ENCODE measurements at places on chromosomes 7 and 10. TPM values are rescaled to one million over a fixed set of nuclear protein-coding genes. Genes with fewer than 3 reads are reported as not detected.

NCF1 gene
- 0.39 TPM for total RNA-seq

CAMK1D gene
- total RNA-seq, result 6.8 TPM

MAGI2 gene
- 0.17 TPM for total RNA-seq

IGF2BP3 gene
- 2.5 TPM for total RNA-seq

RPEL1 gene
- not detected for total RNA-seq

ZNF727 gene
- total RNA-seq, result 0.12 TPM

DNA sequence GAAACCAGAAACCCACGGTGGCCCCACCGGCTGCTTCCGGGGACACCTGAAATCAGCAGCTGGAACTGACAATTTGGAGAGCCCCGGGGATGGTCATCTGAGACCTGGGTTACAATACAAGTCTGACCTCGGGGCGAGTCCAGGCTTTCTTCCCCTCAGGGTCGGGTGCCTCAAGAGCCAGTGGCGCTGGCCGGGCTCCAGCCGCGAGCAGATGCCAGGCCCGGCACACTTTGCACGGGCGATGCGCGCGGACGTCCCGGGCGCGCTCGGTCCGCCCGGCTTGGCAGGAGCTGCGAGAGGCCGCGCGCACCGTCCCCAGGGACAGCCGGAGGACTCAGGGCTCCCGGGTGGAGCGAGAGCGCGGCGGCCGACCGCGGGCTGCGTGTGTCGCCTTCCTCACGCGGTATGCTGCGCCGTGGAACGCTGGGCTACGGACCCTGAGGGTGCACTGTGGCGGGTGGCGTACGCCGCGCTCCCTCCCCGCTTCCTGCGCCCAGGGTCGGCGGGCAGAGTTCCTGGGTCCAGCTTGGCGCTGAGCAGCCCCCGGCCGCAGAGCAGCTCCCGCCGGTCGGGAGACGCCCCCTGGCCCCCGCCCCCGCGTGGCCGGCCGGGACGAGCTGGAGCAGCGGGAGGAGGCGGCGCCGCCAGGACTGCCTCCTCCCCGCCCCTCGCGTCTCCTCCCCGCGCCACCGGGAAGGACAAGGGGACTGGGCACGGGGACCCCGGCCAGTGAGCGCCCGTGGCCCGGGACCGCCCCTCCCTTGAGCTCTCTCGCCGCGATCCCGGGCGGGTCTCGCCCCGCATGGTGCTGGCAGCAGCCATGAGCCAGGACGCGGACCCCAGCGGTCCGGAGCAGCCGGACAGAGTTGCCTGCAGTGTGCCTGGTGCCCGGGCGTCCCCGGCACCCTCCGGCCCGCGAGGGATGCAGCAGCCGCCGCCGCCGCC is at the start of gene RBM20:
Gene RBM20 (plus strand): TSS at position 684 of the 945 bp plus-strand sequence. CDS start 119 bp downstream, at position 803.
- H3K27me3 ChIP-seq, result peaks cover 66% of the 10 kb centered on the region
- peaks cover 6% of the 10 kb centered on the region for H3K36me3 ChIP-seq
- H3K4me1 ChIP-seq, result peaks cover 27% of the 10 kb centered on the region
- peak within 1 kb of the TSS; percentile 34 for H3K27ac ChIP-seq

DNA sequence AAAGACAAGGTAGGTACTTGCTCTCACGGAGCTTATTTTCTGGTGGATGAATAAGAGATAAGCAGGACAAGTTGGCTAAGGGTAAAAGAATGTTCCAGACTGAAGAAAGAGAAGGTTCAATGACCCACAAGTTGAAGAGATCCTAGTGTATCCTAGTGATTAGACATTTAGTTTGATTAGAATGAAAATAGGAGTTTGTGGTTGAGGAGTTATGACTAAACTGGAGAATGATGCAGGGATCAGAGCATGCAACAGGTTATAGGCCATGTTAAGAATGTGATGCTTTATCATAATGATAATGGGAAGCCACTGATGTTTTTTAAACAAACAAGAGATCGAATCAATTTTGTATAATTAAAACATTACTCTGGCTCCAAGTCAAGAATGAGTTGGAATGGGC is 357.2 kb downstream of the HPSE2 start:
- H3K27me3 ChIP-seq, result no peaks in the 10 kb centered on the region
- DNase-seq, result no peak
- H3K4me1 ChIP-seq, result no peaks in the 10 kb centered on the region
- H3K27ac ChIP-seq, result no peak overlapping the region
- no peak overlapping the region for H3K4me3 ChIP-seq
- no peaks in the 10 kb centered on the region for H3K36me3 ChIP-seq

DNA sequence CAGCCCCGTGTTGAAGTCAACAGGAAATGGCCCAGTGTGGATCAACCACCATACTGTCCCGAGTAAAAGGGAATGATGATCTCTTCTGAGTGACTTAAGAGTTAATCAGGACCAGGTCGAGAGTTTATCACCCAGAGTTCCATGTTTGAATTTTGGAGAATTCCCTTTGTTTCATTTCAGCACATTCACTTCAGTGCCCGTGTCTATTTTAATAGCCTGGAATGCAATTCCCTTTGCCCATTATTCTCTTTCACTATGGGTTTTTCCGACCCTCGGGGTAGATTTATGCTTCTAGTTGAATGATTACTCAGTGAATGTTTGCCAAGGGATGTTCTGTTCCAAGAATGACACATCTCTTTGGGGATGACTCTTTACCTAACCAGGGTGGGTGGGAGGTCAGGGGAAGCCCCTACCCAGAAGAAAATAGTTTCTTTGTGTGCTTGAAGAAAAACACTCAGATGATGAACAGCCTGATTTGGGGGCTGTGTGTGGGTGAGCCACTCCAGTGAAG is 594.9 kb downstream of the INHBA start:
- no peaks in the 10 kb centered on the region for H3K36me3 ChIP-seq
- no peaks in the 10 kb centered on the region for H3K27me3 ChIP-seq
- DNase-seq, result no peak

GRCh38 chr7:141281311-141281710 is 207.4 kb downstream of the TMEM178B start:
- H3K36me3 ChIP-seq, result no peaks in the 10 kb centered on the region
- no peak for DNase-seq
- H3K4me1 ChIP-seq, result peaks cover 22% of the 10 kb centered on the region
- peaks cover 2% of the 10 kb centered on the region for H3K27me3 ChIP-seq
- H3K27ac ChIP-seq, result no peak overlapping the region

DNA sequence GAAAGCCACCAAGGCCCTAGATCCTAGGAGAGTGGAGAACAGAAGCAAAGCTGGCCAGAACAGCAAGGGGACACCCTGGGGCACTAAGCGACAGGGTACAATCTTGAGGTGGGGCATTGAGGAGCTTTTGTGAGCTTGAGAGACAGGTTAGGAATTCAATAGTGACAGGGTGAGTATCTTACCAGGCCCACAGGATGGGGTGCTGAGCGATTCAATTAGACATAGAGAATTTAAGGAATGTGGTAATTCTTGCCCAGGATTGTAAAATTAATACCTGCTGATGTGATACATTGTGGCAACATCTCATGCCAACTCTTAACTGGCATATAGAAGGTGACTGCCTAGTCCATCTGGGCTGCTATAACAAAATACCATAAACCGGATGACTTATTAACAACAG is 14.0 kb downstream of the RBP3 start:
- no peaks in the 10 kb centered on the region for H3K27me3 ChIP-seq
- no peaks in the 10 kb centered on the region for H3K36me3 ChIP-seq
- no peaks in the 10 kb centered on the region for H3K4me1 ChIP-seq
- H3K4me3 ChIP-seq, result no peak overlapping the region
- no peak overlapping the region for H3K27ac ChIP-seq

- H3K27me3 ChIP-seq, result no peaks in the 10 kb centered on the region
- no peak overlapping the region for H3K27ac ChIP-seq
- no peak overlapping the region for H3K4me3 ChIP-seq
- peaks cover 2% of the 10 kb centered on the region for H3K36me3 ChIP-seq
Observed at GRCh38 chr7:102040569-102040968, 223.1 kb downstream of the CUX1 start.

- no peak overlapping the region for H3K4me3 ChIP-seq
- no peak for DNase-seq
Observed at GRCh38 chr7:131816391-131817007, 260.1 kb upstream of the PODXL start.

- no peak for DNase-seq
- H3K4me3 ChIP-seq, result no peak overlapping the region
- H3K4me1 ChIP-seq, result peaks cover 10% of the 10 kb centered on the region
- no peaks in the 10 kb centered on the region for H3K36me3 ChIP-seq
Observed at GRCh38 chr10:70890917-70891431, 2.6 kb upstream of the PCBD1 start.

DNA sequence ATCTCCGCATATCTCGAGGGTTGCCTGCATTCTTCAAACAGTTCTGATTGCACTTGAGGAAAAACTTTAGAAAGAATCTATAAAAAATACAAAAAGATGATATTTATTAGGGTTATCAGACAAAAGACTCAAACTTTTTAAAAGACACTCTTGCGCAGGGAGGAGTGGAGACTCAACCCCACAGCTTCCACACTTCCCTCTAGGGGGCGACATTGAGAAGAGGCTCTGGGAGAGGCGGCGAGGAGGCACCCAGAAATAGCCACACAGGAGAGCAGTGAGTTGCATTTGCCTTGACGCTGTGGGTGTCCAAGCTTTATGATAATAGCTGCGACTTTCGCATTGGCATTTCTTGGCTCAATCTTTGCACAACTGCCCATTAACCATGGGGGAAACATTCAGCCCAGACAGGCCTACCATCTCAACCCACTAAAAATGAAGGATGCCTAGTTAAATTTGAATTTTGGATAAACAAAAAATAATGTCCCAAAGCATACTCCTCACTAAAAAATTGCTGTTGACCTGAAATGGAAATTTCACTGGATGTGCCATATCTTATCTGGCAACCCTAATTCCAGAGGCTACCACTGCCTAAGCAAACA is 86.2 kb downstream of the EBF3 start:
- H3K4me1 ChIP-seq, result no peaks in the 10 kb centered on the region
- H3K27me3 ChIP-seq, result no peaks in the 10 kb centered on the region
- peak; percentile 6 for DNase-seq
- H3K4me3 ChIP-seq, result no peak overlapping the region
- no peak overlapping the region for H3K27ac ChIP-seq
- no peaks in the 10 kb centered on the region for H3K36me3 ChIP-seq

- no peaks in the 10 kb centered on the region for H3K4me1 ChIP-seq
- DNase-seq, result no peak
- no peak overlapping the region for H3K27ac ChIP-seq
- H3K27me3 ChIP-seq, result peaks cover 11% of the 10 kb centered on the region
- H3K36me3 ChIP-seq, result no peaks in the 10 kb centered on the region
Observed at GRCh38 chr7:96418581-96418980, 96.7 kb upstream of the SLC25A13 start.

DNA sequence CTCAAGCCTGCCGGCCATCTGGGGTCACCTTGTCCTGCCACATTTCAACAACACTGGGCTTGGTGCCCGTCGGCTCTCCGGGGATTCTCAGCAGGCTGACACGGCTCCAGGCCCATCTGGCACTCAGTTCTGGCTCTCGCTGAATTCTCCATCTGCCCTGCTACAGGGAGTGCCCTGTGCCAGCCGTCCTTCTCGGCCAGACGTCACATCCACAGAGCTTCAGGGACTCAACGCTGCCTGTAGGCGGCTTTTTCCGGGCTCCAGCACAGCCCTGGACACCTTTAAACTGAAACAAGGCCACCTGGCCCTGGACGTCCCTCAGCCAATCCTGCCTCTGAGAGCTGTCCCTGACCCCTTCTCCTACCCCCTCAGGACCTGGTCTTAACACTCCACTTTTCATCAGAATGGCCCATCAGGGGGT is 43.0 kb downstream of the TMEM130 start:
- no peaks in the 10 kb centered on the region for H3K36me3 ChIP-seq
- H3K4me3 ChIP-seq, result no peak overlapping the region
- H3K27ac ChIP-seq, result no peak overlapping the region
- DNase-seq, result no peak
- peaks cover 1% of the 10 kb centered on the region for H3K27me3 ChIP-seq

GRCh38 chr10:583433-583832 is 106.0 kb downstream of the DIP2C start:
- no peaks in the 10 kb centered on the region for H3K27me3 ChIP-seq
- no peaks in the 10 kb centered on the region for H3K36me3 ChIP-seq
- no peak overlapping the region for H3K4me3 ChIP-seq
- H3K27ac ChIP-seq, result no peak overlapping the region
- DNase-seq, result no peak
- H3K4me1 ChIP-seq, result no peaks in the 10 kb centered on the region

DNA sequence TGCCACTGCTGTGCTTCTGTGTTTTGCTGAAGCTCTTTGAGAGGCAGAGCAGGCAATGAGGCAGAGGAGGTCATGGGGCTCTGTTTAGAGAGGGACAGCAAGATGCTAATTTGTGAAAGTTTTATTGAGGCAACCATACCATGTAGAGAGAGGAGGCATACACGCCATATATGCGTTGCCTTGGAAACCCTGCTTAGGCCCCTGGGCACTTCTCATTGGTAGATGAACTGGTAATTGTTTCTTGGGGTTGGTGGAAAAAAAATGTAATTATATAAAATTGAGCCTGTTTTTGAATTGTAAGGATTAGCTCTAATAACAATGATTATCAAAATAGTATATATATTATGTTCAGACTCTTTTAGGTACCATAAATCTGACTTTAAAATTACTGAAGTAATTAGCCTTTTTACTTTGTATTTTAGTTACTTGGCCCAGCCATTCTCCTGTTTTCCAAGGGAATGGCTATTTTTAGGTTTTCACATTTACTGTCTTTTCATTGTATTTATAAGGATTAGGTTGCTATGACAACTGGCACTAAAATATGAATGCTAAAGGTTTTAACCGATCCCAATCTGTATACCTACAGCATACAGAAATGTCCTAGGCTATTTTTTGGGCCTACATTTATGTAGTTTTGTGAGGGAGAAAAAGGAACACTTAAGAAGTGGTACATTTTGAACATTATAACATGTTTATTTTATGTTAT is 52.4 kb downstream of the BZW2 start:
- H3K36me3 ChIP-seq, result peaks cover 45% of the 10 kb centered on the region
- H3K27ac ChIP-seq, result no peak overlapping the region
- H3K4me1 ChIP-seq, result no peaks in the 10 kb centered on the region

DNA sequence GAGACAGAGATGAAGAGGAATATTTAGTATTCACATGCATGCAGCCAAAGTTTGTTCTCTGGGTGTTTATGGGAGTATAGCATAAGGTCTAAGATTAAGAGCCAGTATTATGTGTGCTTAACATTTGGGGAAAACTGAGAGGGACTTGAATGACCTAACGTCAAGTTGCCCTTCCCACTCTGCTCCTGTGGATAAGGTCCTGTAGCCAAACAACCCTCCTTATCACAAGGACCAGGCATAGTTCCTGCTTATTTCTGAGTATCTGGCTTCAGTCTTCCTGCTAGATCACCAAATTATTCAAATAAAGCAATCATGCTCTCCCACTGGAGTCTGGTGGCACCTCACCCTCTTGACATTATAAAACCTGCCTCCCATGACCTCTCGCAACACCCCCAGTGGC is 137.9 kb upstream of the SEMA3E start:
- H3K4me1 ChIP-seq, result no peaks in the 10 kb centered on the region
- no peak overlapping the region for H3K4me3 ChIP-seq
- no peaks in the 10 kb centered on the region for H3K27me3 ChIP-seq
- H3K36me3 ChIP-seq, result no peaks in the 10 kb centered on the region

DNA sequence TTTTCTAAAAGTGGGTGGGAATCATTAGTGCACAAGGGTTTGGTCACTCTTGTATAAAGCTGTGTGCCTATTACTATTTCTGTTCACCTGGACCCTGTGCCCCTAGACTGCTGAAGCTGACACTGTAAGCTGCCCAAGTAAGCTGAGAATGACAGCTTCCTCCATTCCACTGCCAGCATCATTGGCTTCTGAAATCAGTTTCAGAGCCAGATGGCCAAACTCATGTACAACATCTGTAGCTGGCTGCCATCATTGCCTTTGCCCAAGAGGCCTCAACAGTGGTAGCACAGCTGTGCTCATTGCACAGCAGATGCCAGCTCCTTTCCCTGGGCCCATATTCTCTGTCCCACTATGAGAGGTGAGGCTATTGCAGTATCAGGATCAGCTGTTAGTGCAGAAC is 165.7 kb downstream of the CPEB3 start:
- H3K27me3 ChIP-seq, result peaks cover 1% of the 10 kb centered on the region
- H3K27ac ChIP-seq, result no peak overlapping the region
- peaks cover 1% of the 10 kb centered on the region for H3K36me3 ChIP-seq
- DNase-seq, result no peak

Measured in activated T-helper 1 cell treated with anti-CD3 and anti-CD28 coated beads, Interleukin-12 subunit alpha, Interleukin-12 subunit beta, Interleukin-2, Interleukin-4 antibody, amounts not matched to agents 30 ng/mL and 10 ng/mL and 1 ng/mL, durations not matched to agents 14 hours and 24 hours and 36 hours (primary cell).